Ovary (tissue), 10 donors: ENCODE measurements at places on chromosomes 1 and 21. TPM values are rescaled to one million over a fixed set of nuclear protein-coding genes. Genes with fewer than 3 reads are reported as not detected.

DNA sequence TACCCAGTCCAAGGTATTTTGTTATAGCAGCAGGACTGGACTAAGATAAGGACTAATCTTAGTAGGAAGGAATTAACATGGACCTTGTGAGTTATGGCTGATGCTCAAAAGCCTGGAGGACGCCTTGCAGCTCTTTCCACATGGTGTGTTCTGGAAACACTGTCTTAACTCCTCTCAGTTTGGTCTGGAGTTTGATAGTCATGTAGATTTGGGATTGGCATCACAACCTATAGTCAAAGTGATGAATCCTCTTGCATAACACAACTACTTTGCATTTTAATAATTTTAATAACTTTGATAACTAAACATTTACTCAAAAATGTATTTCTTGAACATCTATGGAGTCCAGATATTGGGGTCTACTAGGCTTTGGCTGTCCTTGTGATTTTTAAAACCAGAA lies 293.7 kb downstream of the KIF26B start:
- H3K4me1 ChIP-seq: no peaks in the 10 kb centered on the region
- H3K36me3 ChIP-seq: no peaks in the 10 kb centered on the region
- H3K27me3 ChIP-seq: no peaks in the 10 kb centered on the region
- no peak for DNase-seq
- no peak overlapping the region for H3K4me3 ChIP-seq
- no peak overlapping the region for H3K27ac ChIP-seq

DNA sequence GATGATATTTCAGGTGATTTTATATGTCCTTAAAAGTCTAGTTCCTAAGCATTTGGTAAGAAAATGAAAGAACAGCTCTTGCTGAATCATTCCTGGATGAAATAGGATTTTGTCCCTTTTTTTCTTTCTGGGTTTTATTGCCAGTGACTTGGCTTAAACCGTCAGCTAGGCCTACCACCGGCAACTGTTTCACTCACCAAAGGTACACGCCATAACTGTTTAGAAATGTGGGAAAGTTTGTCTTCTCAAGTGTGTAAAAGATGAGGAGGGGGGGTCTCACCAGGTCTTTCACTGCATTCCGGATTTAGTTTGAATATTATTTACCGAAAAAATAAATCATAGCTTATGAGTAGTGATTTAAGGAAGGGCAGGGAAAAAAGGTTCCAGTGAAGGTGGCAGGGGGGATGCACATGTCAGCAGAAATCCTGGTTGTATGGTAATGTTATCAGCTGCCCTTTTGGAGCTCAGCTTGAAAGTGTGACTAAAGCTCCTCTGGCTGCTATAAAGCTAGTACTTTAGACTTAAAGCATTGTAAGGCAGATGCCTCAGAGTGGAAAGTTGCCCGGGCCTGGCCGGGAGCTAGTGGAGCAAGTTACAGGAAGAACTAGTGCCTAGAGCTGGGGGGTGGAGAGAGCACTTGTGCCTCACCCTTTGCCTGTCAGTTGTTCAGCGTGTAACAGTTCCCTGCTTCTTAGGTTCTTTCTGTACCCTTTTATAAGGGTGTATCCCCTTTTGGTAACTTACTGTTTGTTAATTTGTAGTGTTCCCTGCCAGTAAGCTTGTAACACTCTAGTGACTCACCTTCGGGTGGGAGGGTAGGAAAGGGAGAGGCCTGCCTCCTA lies 3.1 kb downstream of the ATP1A1 start:
- peak overlapping the region; percentile 38 for H3K27ac ChIP-seq
- no peaks in the 10 kb centered on the region for H3K27me3 ChIP-seq
- peak; percentile 75 for DNase-seq

DNA sequence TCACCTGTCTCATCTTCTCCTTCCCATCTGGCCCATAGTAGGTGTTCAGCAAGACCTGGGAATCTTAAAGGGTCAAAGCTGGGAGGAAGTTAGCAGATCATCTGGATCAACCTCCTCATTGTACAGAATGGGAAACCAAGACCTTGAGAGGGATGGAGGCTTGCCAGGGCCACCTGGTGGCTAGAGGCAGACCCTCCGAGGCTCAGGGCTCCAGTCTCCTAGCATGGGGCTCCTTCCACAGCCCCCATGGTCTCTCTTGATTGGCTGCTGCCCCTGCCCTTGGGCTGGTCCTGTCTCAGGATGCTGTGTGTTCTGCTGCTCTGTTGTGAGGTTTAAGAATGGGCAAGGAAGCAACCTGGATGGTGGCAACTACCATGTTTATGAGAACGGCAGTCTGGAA lies 68.7 kb upstream of the CNTN2 start:
- H3K4me1 ChIP-seq: no peaks in the 10 kb centered on the region
- no peak overlapping the region for H3K27ac ChIP-seq
- DNase-seq: no peak
- H3K4me3 ChIP-seq: no peak overlapping the region

Gene SOX13
- polyA plus RNA-seq: 20.8 TPM

DNA sequence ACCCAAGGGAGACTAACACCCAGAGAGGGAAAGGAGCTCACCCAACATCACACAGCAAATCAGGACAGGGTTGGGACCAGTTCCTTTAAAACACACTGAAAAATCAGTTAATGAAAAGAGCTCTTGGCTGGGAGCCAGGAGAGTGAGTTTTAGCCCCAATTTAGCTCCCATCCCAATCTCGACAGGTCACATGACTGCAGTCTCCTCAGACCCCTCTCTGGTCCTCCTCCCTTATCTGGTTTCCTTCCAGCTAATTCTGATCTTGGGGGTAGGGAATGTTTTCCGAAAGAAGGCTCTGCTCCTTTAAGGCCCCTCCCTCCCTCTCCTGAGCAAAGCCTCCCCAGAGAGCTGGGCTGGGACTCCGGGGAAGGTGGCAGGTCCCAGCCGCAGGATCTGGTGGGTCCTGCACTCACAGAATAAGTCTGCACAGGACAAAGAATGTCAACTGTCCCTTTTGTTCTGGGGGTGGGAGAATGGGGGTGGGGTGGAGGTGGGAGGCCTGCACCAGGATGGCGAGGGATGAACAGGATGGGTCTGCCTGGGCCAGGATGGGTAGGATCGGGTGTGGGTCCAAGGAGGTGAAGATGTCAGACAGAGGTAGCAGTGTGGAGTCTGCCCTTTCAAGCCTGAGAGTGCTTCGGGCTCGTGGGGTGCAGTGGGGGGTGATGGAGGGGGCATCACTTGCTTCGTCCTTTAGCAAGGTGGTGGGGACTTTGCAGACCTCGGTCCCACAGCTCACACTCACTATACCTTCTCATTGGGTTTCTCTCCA lies 57.3 kb upstream of the SSBP3 start:
- H3K27ac ChIP-seq: no peak overlapping the region
- no peak overlapping the region for H3K4me3 ChIP-seq
- peaks cover 2% of the 10 kb centered on the region for H3K4me1 ChIP-seq
- no peaks in the 10 kb centered on the region for H3K27me3 ChIP-seq
- no peaks in the 10 kb centered on the region for H3K36me3 ChIP-seq
- peak; percentile 20 for DNase-seq

DNA sequence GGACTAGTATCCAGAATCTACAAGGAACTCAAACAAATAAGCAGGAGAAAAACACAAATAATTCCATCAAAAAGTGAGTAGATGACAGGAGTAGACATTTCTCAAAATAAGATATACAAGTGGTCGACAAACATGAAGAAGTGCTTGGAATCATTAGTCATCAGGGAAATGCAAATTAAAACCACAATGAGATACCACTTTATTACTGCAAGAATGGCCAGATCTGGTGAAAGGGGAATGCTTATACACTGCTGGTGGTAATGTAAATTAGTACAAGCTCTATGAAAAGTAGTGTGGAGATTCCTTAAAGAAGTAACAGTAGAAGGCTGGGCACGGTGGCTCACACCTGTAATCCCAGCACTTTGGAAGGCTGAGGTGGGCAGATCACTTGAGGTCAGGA lies 73.8 kb downstream of the POU2F1 start:
- H3K27ac ChIP-seq: no peak overlapping the region
- H3K4me3 ChIP-seq: no peak overlapping the region
- peaks cover 2% of the 10 kb centered on the region for H3K4me1 ChIP-seq
- H3K27me3 ChIP-seq: no peaks in the 10 kb centered on the region

DNA sequence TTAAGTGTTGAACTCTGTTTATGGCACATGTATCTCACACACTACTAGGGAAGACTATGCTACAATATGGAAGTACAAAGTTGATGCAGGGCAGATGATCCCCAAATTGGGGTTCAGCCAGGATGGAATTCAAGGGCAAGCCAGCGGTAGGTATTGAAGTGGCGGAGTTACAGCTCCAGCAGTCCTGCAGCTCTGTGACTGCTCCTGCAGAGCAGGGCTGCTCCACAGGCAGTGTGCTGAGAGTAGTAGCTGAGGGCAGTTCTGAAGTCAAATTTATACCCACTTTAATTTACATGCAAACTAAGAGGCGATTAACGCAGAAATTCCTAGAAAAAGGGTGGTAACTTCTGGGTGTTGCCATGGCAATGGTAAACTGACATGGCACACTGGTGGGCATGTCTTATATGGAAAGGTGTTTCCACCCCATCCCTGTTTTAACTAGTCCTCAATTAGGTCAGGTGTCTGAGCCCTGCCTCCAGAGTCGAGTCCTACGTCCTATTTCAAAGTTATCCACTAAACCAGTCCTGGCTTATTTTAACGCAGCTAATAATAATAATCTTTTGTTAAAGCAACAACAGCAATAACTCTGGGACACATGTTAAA lies 20.6 kb upstream of the CENPF start:
- H3K36me3 ChIP-seq: no peaks in the 10 kb centered on the region
- no peaks in the 10 kb centered on the region for H3K27me3 ChIP-seq
- no peaks in the 10 kb centered on the region for H3K4me1 ChIP-seq
- no peak for DNase-seq

DNA sequence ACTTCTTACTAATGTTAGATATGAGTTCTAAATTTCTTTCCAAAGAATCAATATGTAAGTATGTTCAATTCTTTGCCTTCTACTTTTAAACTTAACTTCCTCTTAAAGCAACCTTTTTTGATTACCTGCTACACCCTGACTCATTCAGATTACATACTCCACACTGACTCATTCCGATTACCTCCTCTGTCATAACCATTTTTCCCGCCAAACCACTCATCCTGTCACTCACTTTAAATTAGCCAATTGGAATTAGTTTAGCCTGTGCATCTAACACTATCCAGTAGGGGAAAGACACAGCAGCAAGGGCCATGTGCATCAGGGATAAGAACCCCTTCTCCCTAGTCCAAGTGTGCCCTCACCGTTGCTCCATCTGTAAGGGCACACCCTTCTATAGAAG lies 815.5 kb downstream of the BRINP3 start:
- no peak for DNase-seq
- H3K4me3 ChIP-seq: no peak overlapping the region
- H3K4me1 ChIP-seq: no peaks in the 10 kb centered on the region
- H3K27me3 ChIP-seq: peaks cover 2% of the 10 kb centered on the region
